ENCODE measurements at places on chromosomes 4 and X.

- DNase-seq, result no peak
These were observed 61.5 kb downstream of the NSD2 start for GRCh38 chr4:1932736-1933135.

GRCh38 chr4:41644288-41644914, 104.1 kb downstream of the PHOX2B start:
- DNase-seq, result peak; percentile 93

DNA sequence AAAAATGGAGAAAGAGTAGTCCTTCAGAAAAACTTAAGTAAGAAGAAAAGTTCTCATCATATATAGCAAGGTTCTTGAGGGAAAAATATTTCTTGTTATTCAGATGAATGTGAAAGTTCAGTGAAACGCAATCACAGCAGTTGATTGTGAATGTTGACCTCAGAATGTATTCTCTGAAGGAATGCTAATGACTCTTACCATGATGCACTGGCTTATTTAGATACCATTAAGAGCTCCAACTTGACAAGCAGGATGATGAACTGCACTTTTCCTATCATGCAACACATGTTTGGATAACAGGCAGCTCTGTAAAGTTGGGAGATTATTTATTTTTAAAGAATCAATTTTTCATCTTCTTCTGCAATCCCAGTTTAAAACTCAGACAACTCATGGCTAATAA, 115.5 kb upstream of the MYOZ2 start:
- no peak for DNase-seq

- DNase-seq, result no peak
These were observed 1614.4 kb downstream of the PCDH19 start for GRCh38 chrX:98795636-98796035.

DNA sequence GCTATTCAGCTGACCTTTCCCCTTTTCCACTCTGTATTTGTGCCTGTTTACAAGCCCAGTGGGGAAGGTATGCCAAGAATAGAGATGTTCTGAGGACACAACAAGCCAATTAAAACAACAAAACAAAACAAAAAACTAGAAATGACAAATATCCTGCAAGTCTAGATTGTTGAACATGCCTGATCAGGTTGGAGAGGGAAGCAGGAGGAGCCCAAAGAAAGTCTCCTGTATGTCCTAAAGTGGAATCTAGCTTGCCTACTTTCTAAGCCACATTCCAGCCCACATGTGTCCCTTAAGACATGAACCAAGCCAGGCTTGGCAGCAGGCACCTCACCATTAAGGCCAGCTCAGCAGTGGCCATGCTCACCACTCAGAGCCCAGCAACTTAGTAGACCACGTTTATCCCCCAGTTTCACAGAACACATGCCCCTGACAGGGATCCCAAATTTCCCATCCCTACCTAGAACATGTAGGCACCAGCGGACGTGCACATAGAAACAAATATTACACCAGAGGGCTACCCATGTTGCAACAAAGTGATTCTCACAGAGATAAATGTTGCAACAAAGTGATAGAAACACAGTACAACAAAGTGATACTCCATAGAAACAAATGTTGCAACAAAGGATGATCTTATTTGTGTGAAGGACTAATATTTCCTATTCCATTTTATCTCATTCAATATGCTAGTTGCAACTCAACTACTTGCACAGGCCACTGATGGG, 48.3 kb downstream of the CD99L2 start:
- no peak for DNase-seq

DNA sequence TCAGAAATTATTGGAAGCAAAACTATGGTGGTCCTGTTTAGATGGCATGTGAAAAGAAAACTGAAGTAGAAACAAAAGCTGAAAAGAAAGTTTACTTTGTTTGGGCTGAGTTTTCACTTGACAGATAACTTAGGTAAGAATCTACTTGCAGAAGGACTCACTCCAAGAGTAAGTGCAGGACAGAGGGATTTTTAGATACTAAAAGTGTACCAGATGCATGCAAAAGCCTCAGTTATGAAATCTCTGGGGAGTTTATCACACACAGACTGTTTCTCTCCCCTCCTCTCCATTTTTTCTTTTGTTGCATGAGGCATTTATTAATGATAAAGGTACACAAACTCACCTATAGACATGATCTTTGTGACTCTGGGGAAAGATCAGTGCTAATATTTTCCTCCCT, 127.5 kb upstream of the GIMD1 start:
- no peak for DNase-seq

- DNase-seq, result no peak
These were observed 36.6 kb upstream of the TMPRSS11E start for GRCh38 chr4:68410643-68411042.
